ENCODE measurements at places on chromosomes 12 and 14.
A peak's percentile ranks its signal among the peaks of the same experiment; 100 is the strongest.

- no peak for DNase-seq
These were observed 85.5 kb downstream of the TGFB3 start for GRCh38 chr14:75896341-75896740.

- DNase-seq, result peak; percentile 63
These were observed 380.1 kb downstream of the RAD51B start for GRCh38 chr14:68199554-68200151.

GRCh38 chr14:93047661-93048060 lies 68.1 kb downstream of the ITPK1 start:
- DNase-seq, result no peak

- DNase-seq, result no peak
These were observed 7.0 kb downstream of the RNASE10 start for GRCh38 chr14:20512177-20512905.

DNA sequence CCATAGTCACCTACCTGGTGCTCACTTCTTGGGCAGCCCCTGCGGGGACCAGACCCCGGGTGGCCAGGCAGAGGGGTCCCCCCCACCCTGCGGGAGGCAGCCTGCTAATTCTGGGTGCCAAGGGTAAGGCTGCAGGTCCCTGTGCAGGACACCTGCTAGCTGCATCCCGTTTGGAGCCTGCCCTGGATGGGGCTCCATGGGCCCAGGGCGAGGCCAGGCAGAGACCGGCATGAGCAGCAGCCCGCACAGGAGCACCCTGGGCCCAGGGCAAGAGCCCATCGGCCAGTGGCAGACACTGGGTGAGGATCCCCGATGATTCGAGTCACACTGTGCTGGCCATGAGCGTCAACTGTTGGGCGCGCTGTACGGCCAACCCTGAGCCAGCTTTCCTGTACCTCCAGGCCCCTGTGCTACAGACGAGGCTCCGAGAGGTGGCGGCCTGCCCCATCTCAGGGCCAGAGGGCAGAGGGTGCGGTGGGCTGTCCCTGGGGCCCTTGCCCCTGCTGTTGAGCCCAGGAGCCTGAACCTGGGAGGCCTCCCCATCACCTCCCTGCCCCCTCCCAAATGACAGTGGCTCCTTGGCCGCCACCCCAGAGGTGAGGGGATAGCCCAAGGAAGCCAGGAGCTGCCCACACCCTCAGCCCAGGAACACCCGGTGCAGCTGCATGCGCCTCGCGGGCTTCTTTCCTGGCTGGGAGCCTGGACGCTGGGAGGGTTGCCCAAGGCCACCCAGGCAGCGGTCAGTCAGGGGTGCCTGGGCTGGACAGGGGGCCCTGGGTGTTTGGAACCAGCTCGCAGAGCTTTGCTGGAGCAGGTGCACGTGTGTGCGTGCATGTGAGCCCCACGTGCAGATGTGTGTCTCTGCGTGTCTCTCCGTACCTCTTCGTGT lies 47.7 kb downstream of the CYP46A1 start:
- DNase-seq, result no peak

DNA sequence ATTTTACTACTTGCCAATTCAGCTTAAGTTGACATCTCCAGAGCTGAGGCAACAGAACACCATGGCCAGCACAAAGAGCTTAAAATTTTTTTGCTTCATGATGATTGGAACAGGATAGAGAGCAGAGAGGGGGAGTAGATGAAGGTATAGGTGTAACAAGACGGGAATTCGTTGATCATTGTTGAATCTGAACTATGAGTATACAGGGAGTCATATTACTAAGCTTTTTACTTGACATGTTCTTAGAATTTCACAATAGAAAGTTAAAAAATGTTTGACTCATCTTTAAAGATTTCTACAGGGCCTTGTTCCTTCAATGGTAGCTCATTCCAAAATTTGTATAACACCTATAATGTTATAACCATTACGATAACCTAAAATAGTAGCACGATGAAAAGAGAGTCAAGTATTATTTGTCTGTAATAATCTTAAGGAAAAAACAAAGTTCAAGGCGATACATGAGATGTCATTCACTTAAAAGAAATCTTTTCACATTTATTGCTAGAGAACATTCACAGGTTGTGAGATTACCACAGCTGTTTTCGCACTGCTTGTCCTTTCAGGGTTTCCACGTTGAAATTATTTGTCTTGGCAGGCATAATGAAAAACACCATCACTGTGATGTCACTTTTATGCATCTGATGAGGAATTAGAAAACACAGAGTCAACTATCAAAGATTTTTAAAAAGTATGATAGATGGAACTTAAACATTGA lies 33.9 kb downstream of the SPX start:
- DNase-seq, result peak; percentile 80

DNA sequence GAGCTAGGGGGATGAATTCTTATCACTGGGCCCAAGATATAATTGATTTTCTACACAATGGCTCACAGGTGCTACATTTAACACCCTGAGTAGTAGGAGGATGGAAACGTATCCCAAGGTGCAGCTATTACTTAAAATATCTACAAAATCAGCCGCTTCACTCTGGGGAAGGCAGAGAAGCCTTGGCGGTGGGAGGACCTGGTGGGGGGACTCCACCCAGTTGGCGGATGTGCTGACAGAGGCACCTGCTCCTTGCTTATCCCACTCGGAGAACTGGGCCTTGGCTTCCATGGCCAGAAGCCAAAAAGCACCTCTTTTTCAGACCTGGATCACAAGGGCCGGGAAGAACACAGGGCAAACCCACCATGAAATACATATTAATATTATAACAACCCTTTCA lies 106.3 kb downstream of the OTX2 start:
- no peak for DNase-seq

GRCh38 chr12:119990382-119990874 lies 1.4 kb downstream of the BICDL1 start:
- DNase-seq, result no peak

- no peak for DNase-seq
These were observed 35.8 kb upstream of the PRKAB1 start for GRCh38 chr12:119631930-119632678.

- DNase-seq, result no peak
These were observed 95.8 kb downstream of the STXBP6 start for GRCh38 chr14:24954037-24954699.

DNA sequence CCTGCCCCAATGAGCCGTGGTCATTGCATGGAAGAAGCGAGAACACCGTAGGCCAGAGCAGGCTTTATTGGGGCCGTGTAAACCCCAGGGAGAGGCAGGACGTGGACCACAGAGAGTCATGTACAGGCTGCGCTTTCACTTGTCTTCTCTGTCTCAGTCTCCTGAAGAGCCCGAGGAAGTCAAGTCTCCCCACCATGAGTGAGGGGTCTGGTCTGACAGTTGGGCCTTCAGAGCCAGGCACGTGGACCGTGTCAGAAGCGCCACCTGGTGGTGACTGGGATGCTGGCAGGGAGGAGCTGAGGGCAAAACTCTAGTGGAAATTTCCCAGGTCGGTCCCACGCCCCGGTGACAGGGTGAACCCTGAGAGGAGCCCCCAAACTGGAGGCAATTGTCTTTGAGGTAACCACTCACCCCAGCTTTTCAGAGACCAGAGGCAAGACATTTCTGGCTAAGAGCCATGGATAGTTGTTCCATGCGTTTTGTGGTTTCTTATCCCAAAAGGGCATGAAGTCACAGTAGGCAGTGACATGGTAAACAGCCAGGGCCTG lies 17.4 kb downstream of the RPS6KL1 start:
- no peak for DNase-seq

DNA sequence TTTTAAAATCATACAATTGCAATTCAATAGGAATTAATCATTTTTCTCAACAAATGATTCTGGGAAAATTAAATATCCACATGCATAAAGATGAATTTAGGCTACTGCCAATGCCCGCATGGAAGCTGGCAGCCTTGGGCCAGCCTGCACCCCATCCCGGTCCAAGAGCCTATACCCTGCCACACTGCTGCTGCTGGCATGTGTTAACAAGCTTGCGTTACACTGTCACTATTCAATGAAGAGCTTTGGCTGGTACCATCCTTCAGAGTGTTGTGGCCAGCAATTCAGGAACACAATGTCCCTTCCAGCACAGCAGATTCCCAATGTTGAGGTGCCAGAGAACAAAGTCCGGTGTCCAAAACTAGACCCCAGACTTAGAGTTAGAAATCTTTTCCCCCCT lies 13.6 kb upstream of the TAS2R14 start:
- DNase-seq, result no peak

GRCh38 chr12:2286461-2287131 lies 233.8 kb downstream of the CACNA1C start:
- no peak for DNase-seq

GRCh38 chr14:58368956-58369355 lies 26.8 kb upstream of the TOMM20L start:
- no peak for DNase-seq

DNA sequence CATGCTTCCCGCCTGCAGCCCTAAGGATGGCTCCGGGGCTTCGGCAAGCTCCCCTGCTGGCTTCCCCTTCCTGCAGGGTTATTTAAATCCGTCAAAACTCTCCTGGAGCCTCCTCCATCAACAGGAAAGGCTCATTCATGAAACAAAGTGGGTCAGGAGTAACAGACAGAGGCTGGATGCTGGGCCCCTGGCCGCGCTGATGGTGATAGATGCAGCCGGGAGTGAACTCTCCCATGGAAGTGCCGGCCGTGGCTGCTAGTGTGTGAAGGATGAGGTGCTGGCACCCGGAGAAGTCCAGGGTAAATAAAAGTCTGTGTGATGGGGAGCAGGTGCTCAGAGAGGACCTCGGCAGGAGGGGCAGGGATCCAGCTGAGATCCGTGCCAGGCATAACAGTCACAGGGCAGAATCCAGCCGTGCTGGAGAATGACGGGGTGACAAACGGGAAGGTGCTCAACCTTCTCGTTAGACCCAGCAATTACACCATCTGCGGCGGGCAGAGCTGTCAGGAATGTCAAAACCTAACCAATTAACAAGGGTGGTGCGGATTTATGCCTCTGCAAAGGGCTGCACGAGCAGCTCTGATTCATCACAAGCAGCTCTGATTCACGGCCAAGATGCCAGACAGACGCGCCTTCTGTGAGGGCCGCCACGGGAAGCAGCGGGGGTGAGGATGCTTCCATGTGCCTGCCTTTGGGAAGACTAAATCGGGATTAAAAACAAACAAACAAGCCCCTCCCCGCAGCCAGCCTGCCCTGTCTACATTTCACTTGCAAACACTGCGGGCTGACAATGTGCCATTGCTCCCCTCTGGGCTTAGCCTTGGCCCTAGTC lies 55.6 kb downstream of the SYNE3 start:
- DNase-seq, result no peak

DNA sequence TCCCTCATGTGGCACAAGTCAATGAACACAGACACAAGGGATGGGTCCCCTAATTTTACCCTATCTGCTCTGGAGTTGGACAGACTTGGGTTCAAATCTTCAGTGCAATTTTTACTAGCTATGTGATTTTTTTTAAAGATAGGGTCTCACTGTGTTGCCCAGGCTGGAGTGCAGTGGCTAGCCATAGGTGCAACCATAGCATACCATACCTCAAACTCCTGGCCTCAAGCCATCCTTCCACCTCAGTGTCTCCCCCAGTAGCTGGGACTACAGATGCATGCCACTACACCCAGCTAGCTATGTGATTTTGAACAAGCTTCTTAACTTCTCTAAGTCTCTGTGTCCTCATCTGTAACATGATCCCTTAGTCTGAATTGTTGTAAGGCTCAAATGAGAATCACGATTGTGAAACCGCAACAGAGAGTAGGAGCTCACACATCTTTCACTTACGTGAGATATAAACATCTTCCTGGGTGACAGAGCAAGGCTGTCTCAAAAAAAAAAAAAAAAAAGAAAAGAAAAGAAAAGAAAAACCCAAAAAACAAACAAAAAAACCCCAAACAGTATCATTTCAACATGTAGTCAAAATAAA lies 4.7 kb downstream of the CALCOCO1 start:
- no peak for DNase-seq

GRCh38 chr12:114381177-114381576 lies 24.8 kb downstream of the TBX5 start:
- no peak for DNase-seq

- DNase-seq, result peak; percentile 18
These were observed 49.2 kb upstream of the AEBP2 start for GRCh38 chr12:19390051-19390598.

DNA sequence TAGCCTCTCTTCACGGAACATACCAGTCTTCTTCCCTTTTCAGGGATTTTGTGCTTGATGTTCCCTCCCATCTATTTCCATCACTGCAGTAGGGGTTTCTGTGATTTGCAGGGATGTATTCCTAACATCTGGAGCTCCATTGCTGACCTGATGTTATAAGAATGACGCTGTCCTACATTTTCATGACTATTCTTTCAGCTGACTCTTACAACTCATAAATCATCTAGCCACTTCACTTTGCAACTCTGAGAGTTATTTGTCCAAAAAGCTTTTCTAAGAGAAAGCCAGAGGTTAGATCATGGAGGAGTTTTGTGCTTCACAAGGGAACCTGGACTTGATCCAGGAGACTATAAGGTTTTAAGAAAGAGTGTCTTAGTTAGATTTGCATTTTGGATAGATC lies 116.6 kb upstream of the FAR2 start:
- DNase-seq, result no peak

DNA sequence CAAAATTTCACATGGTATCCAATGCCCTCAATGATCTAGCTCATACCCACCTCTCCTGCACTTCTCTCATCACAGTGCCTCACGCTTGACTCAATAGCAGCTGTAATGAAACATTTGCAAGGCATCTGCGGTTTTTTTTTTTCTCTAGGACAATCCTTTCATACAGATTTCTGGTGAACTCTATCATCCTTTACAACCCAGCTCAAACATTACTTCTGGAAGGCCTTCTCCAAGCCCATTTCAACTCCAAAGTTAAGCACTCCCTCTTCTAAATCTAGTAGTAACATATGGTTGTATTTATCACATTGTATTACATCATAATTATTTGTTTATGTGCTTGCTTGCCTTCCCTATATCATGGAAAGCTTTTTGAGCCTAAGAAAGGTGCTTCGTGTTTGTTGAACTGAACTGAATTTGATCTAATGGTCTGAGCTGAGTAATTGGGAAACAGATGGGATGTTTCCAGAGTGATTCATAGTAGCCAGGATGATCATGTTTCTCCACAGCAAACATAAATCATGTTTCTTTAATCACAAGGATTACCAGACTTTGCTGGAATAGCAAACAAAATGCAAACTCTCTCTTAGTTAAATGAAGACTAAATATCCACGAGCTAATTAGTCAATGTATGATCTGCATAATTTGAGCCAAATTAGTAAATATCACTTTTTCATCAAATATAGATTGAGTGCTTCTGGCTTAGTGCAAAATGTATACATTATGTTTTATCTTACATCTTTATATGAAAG lies 14.3 kb downstream of the CFL2 start:
- DNase-seq, result peak; percentile 75

- DNase-seq, result peak; percentile 99
These were observed 133.5 kb upstream of the HIF1A start for GRCh38 chr14:61561657-61562276.

DNA sequence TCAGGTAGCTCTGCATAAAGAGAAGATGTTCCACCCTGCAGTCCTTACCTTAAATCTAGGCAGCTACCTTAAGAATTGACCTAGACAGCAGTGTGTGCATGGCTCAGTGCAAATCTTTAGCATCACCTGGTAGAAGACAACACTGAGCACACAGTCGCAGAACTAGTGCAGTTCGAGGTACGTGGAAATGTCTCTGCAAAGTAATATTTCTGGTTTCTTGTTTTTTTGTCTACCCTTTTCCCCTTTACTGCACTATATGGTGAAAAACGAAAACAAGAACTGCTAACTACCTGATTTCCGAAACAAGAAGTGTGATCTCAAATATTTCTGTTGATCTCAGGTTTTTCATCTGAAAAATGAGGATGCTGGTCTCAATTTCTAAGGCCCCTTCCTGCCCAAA lies 82.5 kb downstream of the ETV6 start:
- DNase-seq, result no peak

Measured in epithelial cell of proximal tubule (primary cell).